CD4-positive, alpha-beta T cell treated with Interleukin-1 beta for 1 hour (primary cell): ENCODE measurements at places on chromosomes 11 and 22.
A peak's percentile ranks its signal among the peaks of the same experiment; 100 is the strongest.

DNA sequence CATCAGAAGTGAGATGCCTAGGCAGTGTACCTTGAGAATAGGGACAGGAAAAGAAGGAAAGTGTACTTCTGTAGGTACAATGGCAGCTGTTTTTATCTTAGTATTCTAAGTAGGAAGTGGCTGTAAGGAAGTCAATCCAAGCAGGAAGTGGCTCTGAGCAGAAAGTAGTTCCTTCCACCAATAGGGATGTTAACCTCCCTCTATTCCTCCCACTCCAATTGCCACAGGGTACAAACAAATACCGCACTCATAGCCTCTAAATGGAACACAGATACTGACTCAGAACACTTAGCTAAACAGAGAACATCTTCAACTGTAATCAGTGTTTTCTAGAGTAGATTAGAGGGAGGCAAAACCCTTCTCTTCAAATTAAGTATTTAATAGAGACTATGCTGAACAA is 10.6 kb downstream of the LRRC55 start:
- no peak for DNase-seq

- DNase-seq = no peak
These were observed 540 bp downstream of the MS4A14 start for GRCh38 chr11:60396799-60397198.

DNA sequence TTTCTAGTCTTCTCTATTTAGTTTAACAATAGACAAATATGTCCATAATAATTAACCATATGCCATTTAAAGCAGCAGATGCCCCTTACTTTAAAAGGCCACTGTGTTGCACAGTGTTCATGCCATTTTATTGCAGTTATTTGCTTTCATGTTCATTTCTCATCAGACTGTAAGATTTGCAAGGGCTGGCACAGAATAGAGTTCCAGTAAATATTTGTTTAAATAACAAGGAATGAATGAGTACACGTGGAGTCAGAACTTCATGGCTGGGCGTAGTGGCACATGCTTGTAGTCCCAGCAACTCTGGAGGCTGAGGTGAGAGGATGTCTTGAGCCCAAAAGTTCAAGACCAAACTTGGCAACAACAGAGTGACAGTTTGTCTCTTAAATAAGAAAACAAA is 1228.6 kb downstream of the LRRC4C start:
- DNase-seq = no peak

- DNase-seq = peak; percentile 31
These were observed 2.9 kb downstream of the PIK3IP1 start for GRCh38 chr22:31289344-31289743.

- peak; percentile 62 for DNase-seq
These were observed 7.1 kb upstream of the FLI1 start for GRCh38 chr11:128686745-128687177.
